Calu3 (cell line): ENCODE measurements at places on chromosomes 6 and 20. TPM values are rescaled to one million over a fixed set of nuclear protein-coding genes. Genes with fewer than 3 reads are reported as not detected.
A peak's percentile ranks its signal among the peaks of the same experiment; 100 is the strongest.

LPA gene
- total RNA-seq: not detected in 2 replicates

- no peaks in the 10 kb centered on the region for H3K36me3 ChIP-seq
- DNase-seq: no peak
- H3K27me3 ChIP-seq: no peaks in the 10 kb centered on the region
- no peaks in the 10 kb centered on the region for H3K4me1 ChIP-seq
These were observed 52.6 kb downstream of the GINS1 start for GRCh38 chr20:25459916-25460535.

POLR3F gene
- 4.1 and 4.2 TPM in 2 replicates for total RNA-seq

DNA sequence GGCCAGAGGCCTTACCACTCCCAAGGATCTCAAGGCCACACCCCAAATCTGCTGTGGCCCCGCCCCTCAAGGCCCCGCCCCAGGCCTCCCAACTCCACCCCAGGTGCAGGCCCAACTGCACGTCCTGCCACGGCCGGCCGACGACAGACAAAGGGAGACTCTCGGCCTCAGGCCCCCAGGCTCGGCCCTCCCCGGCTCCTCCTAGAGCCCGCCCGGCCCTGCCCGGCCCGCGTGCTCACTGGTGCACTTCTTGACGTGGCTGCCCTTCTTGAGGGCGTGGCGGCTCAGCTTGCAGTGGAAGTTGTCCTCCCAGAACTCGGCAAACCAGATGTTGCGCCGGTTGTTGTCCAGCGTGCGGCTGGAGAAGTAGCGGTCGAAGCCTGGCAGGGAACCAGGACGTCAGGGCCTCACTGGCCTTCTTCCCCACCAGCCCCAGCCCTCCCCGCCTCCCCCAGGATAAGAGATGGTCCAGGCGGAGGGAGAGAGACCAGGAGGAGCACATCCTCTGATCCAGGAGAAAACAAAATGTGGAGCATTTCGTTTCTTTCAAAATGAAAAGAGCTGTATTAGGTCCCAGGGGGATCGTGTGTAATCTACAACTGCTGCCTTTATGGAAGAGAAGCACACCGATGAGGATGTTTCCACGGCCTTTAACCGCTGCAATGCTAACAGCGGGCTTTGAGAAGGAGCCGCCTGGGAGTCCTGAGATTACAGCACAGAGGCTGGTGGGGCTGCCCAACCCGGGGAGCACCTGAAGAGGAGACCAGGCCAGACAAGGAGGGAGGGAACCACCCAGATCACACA is 89.4 kb downstream of the GRM4 start:
- H3K27me3 ChIP-seq: peaks cover 97% of the 10 kb centered on the region
- H3K4me3 ChIP-seq: no peak overlapping the region
- H3K4me1 ChIP-seq: peaks cover 14% of the 10 kb centered on the region
- DNase-seq: peak; percentile 83

CGA gene
- not detected in 2 replicates for total RNA-seq

DNA sequence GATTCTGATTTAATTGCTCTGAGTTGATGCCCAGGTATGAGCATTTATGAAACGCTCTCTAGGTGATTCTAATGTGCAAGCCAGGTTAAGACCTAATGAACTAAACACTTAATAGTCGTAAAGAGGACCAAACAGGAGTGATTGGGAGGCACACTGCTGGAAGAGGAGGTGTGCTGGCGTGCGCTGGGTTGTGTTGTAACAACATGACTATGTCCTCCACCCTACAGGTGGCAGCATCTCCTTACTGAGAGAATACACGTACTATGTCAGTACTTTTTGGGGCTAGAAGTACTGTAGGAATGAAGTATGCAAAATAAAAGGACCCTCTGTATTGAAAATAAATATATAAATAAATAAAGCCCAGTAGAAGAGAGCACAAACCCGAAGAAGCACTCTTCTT is 11.9 kb downstream of the C6orf89 start:
- H3K27ac ChIP-seq: no peak overlapping the region
- H3K36me3 ChIP-seq: peaks cover 33% of the 10 kb centered on the region
- H3K4me1 ChIP-seq: no peaks in the 10 kb centered on the region
- no peak for DNase-seq
- no peaks in the 10 kb centered on the region for H3K27me3 ChIP-seq

PPIL6 gene
- total RNA-seq: 2.5 and 2.6 TPM in 2 replicates

DNA sequence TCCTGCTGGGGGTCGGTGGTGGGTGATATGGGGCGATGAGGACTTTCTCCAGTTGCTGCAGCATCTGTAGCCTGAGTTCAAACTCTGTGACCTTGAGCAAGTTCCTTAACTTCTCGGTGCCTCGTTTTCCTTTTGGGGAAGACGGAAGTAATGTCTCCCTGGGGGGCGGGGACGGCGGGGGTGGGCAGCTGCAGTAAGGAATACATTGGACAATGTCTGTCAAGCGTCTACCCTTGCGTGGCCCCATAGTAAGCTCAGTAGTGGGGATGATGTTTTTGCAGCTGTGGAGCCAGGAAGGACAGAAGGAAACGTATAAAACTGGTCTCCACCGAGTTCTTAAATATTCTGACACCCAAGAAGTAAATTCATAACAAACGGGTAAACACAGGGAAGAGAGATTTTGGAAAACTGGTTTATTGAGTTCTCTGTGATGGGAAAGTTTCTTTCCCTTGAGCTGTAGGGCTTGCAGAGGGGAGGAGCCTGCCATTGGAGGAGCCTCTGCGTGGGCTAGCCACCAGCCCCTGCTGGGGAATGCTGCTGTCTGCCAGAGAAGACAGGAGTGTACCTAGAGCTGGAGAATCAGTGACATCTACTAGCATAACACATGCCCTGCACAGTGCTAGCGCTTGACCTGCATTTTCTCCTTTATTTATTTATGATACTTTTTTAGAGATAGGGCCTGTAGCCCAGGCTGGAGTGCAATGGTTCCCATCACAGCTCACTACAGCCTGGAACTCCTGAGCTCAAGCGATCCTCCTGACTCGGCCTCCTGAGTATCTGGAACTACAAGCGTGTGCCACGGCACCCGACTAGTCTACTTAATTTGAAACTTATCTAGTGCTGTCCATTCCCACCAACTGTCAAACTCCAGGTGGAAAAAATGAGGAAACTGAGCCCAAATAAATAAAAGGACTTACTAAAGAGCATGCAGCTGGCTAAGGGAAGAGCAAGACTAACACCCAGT is 1.2 kb upstream of the ACSS1 start:
- no peak overlapping the region for H3K4me3 ChIP-seq
- H3K4me1 ChIP-seq: peaks cover 17% of the 10 kb centered on the region
- peaks cover 14% of the 10 kb centered on the region for H3K36me3 ChIP-seq

DNA sequence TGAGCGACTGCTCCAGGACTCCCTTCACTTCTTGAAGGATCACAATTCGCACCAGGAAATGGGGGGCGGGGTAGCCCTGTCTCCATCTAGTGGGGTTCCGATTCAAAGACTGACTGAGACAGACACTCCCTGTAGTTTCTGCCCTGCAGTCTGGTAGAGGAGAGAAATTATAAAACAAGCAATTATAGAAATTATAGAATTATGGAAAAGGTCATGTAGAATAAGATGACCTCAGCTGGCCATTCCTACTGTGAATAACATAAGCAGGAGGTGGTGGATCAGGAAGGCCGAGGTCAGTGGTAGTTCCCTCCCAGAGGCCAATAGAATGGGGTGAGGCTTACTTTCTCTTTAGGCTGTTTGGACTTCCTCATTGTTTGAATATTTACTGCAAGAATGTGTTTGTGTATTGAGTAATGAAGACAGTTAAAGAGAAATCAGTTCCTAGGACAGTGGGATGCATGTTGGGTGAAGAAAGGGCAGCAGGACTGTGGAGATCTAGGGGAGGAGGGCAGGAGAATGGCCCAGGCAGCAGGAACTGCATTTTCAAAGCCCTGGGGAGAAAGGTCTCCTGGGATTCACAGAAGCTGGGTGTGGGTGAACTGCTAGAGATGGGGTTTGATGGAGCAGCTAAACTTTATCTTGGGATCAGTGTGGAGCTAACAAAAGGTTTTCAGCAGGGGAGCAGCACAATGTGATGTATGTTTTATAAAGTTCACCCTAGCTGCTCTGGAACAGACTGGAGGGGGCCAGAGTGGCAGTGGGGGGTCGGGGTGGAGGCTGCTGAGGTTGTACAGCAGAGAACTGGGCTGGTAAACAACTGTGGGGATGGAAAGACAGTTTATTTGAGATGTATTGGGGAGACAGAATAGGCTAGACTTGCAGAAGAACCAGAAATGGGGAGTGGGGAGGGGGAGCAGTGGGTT is 2.1 kb downstream of the ZNF341 start:
- H3K27ac ChIP-seq: peak overlapping the region; percentile 76
- H3K4me1 ChIP-seq: peaks cover 37% of the 10 kb centered on the region
- H3K27me3 ChIP-seq: no peaks in the 10 kb centered on the region
- H3K4me3 ChIP-seq: peak overlapping the region; percentile 78
- peaks cover 37% of the 10 kb centered on the region for H3K36me3 ChIP-seq

- H3K36me3 ChIP-seq: no peaks in the 10 kb centered on the region
- peaks cover 7% of the 10 kb centered on the region for H3K4me1 ChIP-seq
- H3K27ac ChIP-seq: no peak overlapping the region
- no peak for DNase-seq
- H3K27me3 ChIP-seq: no peaks in the 10 kb centered on the region
These were observed 49.6 kb downstream of the NINL start for GRCh38 chr20:25535762-25536161.

CALHM6 gene
- 1.4 TPM in 1 of 2 replicates, not detected in the other for total RNA-seq

RHAG gene
- not detected in 2 replicates for total RNA-seq

FBXO30 gene
- total RNA-seq: 3.6 TPM in 2 replicates

ULBP2 gene
- total RNA-seq: 7.1 and 7.6 TPM in 2 replicates

- H3K27ac ChIP-seq: no peak overlapping the region
- H3K36me3 ChIP-seq: no peaks in the 10 kb centered on the region
- no peak for DNase-seq
- peaks cover 53% of the 10 kb centered on the region for H3K27me3 ChIP-seq
- no peak overlapping the region for H3K4me3 ChIP-seq
These were observed 23.5 kb upstream of the FOXC1 start for GRCh38 chr6:1586256-1586655.

GRCh38 chr6:110049696-110050439 is 71.8 kb downstream of the GPR6 start:
- no peaks in the 10 kb centered on the region for H3K4me1 ChIP-seq
- no peak overlapping the region for H3K27ac ChIP-seq

GRCh38 chr20:13271098-13271497 is 50.0 kb downstream of the ISM1 start:
- no peaks in the 10 kb centered on the region for H3K4me1 ChIP-seq
- no peaks in the 10 kb centered on the region for H3K36me3 ChIP-seq
- no peak for DNase-seq
- H3K4me3 ChIP-seq: no peak overlapping the region

GMPR gene
- total RNA-seq: 1.4 and 3.9 TPM in 2 replicates

- peak overlapping the region; percentile 70 for H3K27ac ChIP-seq
- H3K27me3 ChIP-seq: no peaks in the 10 kb centered on the region
- peaks cover 18% of the 10 kb centered on the region for H3K4me1 ChIP-seq
- H3K36me3 ChIP-seq: no peaks in the 10 kb centered on the region
These were observed 38.0 kb upstream of the TOP1 start for GRCh38 chr20:40990542-40991120.

SCRT2 gene
- not detected in 2 replicates for total RNA-seq

- H3K36me3 ChIP-seq: no peaks in the 10 kb centered on the region
- H3K4me3 ChIP-seq: no peak overlapping the region
- DNase-seq: no peak
- no peaks in the 10 kb centered on the region for H3K27me3 ChIP-seq
- no peaks in the 10 kb centered on the region for H3K4me1 ChIP-seq
These were observed 143.0 kb downstream of the SAMD5 start for GRCh38 chr6:147651249-147652063.

DNA sequence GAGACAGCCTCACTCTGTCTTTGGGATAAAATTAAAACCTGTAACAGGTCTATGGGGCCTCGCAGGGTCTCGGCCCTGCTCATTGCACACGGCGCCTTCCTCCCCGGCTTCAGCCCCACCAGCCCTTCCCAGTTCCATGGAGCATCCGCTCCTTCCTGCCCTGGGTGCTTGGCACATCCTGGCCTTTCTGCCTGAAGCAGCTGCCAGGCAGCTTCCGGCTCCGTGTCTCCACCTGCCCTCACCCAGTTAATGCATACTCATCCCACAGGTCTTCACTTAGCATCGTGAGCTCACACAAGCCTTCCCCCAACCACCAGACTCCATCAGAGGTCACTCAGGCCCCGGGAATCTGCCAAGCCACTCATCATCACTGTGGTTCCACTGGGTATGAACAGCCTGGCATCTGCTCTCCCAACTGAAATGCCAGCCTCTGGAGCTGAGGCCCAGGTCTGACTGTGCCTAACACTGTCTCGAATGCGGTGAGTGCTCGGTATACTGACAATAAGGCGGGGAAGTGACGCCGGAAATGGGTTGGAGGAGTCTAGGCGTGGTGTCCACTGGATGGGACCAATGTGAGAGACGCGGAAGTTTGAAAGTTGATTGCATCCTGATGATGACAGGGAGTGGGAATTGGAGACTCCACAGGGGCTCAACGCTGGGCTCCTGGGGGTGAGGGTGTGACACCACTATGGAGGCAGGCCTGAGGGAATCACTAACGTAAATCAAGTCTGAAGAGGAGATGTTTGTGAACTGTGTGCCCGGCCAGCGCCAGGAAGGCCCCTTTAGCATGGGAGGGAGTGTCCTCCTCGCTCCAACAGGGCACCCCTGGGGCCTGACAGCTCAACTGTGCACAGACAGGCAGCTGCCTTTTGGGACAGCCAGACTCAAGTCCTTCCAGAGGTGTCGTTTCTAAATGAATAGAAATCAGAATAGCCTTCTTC is 245.8 kb downstream of the TTLL2 start:
- H3K4me1 ChIP-seq: peaks cover 22% of the 10 kb centered on the region
- peaks cover 5% of the 10 kb centered on the region for H3K36me3 ChIP-seq
- H3K27ac ChIP-seq: no peak overlapping the region
- H3K4me3 ChIP-seq: no peak overlapping the region
- DNase-seq: no peak

GRCh38 chr6:43679057-43679456 is 8.5 kb downstream of the MRPS18A start:
- H3K27ac ChIP-seq: no peak overlapping the region
- no peak for DNase-seq
- H3K36me3 ChIP-seq: peaks cover 52% of the 10 kb centered on the region
- H3K4me3 ChIP-seq: no peak overlapping the region
- H3K4me1 ChIP-seq: peaks cover 11% of the 10 kb centered on the region

CCM2L gene
- not detected in 2 replicates for total RNA-seq

GRCh38 chr6:135282395-135282794 is 101.3 kb downstream of the MYB start:
- DNase-seq: no peak
- H3K4me1 ChIP-seq: no peaks in the 10 kb centered on the region
- H3K36me3 ChIP-seq: no peaks in the 10 kb centered on the region
- no peak overlapping the region for H3K27ac ChIP-seq

DNA sequence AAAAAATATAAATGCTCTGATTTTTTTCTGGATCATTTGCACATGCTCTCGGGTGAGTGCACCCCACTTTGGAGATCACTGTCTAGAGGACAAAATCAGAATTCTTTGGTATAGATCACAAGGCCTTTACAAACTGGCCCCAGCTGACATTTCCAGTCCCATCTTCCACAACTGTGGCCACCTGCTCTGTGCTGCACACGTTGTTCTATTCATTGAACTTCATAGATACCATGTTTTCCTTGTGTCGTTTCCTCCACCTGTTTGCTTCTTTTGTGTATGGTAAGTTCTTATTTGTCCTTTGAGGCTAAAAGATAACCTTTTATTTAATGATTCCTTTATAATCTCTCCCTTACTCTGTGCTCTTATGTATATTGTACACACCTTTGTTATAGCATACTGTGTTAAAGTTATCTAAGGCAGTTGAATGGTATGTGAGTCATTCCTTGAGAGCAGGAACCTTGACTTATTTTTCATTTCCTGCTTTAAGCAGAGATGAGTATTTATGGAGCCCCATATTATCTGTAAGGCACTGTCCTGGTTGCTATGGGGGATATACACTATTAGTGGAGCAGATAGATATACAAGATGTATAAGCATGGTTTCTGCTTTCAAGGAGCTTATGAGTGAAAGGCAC is 12.0 kb upstream of the SLC17A5 start:
- peaks cover 17% of the 10 kb centered on the region for H3K4me1 ChIP-seq
- no peaks in the 10 kb centered on the region for H3K27me3 ChIP-seq
- no peaks in the 10 kb centered on the region for H3K36me3 ChIP-seq
- peak overlapping the region; percentile 28 for H3K27ac ChIP-seq
- H3K4me3 ChIP-seq: no peak overlapping the region
